Effector memory CD4-positive, alpha-beta T cell (primary cell): ENCODE measurements at places on chromosomes 12 and 14.

- DNase-seq, result no peak
Observed at GRCh38 chr14:89430391-89431236, 13.6 kb upstream of the FOXN3 start.

DNA sequence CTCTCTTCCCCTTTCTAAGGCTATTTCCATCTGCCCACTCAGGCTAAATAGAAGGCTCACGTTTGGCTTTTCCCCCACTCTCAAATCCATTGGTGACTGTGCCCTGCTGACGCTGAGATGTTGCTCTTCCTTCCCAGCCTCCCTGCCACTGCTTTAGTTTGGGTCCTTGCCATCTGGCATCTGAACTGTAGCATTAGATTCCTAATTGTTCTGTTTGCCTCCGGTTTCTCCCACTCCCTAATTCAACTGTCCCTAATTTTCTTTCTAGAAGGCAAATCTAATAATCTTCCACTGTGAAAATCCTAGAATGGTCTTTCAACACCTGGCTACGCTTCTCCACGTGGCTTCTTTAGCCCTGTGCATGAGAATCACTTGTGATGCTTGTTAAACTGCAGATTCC lies 37.6 kb upstream of the SMOC1 start:
- no peak for DNase-seq

- DNase-seq, result no peak
Observed at GRCh38 chr12:82593901-82594396, 92.8 kb upstream of the TMTC2 start.

GRCh38 chr12:96334502-96334901 lies 65.7 kb downstream of the CDK17 start:
- no peak for DNase-seq

DNA sequence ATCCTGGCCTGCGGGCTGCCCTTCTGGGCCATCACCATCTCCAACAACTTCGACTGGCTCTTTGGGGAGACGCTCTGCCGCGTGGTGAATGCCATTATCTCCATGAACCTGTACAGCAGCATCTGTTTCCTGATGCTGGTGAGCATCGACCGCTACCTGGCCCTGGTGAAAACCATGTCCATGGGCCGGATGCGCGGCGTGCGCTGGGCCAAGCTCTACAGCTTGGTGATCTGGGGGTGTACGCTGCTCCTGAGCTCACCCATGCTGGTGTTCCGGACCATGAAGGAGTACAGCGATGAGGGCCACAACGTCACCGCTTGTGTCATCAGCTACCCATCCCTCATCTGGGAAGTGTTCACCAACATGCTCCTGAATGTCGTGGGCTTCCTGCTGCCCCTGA lies 15.4 kb upstream of the BDKRB1 start:
- DNase-seq, result no peak

DNA sequence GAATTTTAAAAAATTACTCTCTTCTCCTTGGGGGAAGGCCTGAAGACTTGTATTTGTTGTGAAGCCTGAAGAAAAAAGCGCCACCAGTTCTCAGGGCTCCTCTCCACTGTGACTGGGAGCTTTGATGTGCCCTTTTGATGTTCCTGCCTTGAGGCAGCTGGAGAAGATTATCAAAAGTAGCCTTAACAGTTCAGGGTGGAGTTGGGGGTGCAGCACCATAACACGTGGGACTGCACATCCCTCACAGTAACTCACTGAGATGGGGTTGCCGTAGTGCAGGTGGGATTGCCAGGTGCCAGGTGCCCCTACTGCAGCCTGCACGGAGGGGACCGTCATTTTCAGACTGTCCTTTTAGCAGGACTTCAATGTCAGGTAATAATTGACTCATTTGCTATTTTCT lies 474.1 kb downstream of the ETNK1 start:
- no peak for DNase-seq

GRCh38 chr14:97408937-97409815 lies 612.0 kb downstream of the VRK1 start:
- no peak for DNase-seq

GRCh38 chr12:10557329-10557728 lies 51.6 kb downstream of the EIF2S3B start:
- no peak for DNase-seq

DNA sequence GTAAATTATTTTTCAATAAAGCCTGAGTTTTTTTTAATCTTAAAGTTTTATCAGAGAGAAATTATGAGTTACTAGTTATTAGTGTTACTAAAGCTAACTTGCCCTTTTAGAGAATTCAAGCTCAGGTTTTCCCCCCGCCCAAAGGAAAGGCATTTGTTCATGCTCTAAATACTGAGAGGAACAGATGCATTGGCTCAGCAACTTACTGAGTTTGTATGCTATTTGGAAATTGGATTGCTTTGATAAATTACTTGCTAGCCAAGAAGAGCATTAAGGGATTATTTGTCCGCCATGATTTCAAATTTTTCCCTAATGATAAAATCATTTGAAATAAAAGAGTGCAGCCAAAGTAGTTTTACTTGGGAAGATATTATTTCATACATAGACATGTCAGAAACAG lies 149.4 kb downstream of the METTL25 start:
- no peak for DNase-seq

DNA sequence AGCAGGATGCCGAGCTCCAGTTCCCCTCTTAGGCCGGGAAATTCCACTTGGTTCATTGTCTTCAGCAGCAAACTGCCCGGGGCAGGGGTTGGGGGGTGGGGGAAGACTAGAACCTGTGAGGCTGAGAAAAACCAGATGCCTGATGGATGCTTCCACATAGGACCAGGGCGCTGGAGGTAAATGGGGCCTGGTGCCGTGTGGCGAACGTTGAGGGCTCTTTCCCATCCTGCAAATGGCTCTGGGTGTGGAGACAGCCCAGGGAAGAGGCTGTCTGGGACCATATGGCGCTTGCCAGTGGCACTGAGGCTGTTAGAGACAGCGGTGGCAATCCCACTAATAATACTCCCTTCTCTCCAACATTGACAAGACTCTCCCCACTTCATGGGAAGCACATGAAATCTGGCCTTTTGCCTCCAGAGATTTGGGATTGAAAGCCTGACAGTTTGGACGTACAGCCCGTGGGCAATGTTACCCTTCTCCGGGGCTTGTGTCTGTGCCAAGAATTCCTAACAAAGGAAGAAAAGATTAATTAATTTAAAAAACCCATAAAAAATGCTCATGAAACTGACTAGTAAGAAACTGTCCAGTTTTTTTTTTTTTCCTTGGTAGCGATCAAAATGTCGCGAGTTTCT lies 44.5 kb downstream of the MAP1LC3B2 start:
- no peak for DNase-seq

- no peak for DNase-seq
Observed at GRCh38 chr14:92578511-92578910, 64.9 kb downstream of the RIN3 start.

GRCh38 chr12:71752891-71753290 lies 1.8 kb upstream of the RAB21 start:
- no peak for DNase-seq

GRCh38 chr14:58832095-58832521 lies 194.3 kb downstream of the DACT1 start:
- DNase-seq, result no peak
